ENCODE measurements at places on chromosomes 12 and 14. TPM values are rescaled to one million over a fixed set of nuclear protein-coding genes. Genes with fewer than 3 reads are reported as not detected.

GRCh38 chr12:94025756-94026155 is 122.6 kb upstream of the PLXNC1 start:
- H3K4me1 ChIP-seq = no peaks in the 10 kb centered on the region
- H3K27me3 ChIP-seq = no peaks in the 10 kb centered on the region
- H3K27ac ChIP-seq = no peak overlapping the region
- no peak for DNase-seq
- no peak overlapping the region for H3K4me3 ChIP-seq

- no peaks in the 10 kb centered on the region for H3K4me1 ChIP-seq
- H3K27me3 ChIP-seq = no peaks in the 10 kb centered on the region
- H3K4me3 ChIP-seq = no peak overlapping the region
- no peak for DNase-seq
- no peaks in the 10 kb centered on the region for H3K36me3 ChIP-seq
Measured at GRCh38 chr12:70840656-70841350, 79.7 kb downstream of the PTPRR start.

DNA sequence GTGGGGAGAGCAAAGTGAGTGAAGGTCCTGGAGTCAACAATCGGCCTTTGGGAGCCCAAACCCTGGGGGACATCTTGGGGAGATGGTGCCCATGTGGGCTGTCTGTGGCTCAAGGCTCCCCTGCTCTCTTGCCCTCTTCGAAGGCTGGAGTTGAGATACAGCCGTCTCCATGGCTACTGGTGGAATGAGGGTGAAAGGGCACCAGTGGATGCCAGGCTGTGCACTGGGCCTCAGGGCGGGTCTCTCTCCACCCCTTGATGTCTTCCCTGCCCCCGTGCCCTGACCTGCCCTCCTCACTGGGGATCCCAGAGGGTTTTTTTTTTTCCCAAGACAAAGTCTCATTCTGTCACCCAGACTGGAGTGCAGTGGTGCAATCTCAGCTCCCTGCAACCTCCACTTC is 2.0 kb upstream of the ANKRD9 start:
- no peak for DNase-seq
- no peaks in the 10 kb centered on the region for H3K36me3 ChIP-seq
- no peak overlapping the region for H3K4me3 ChIP-seq
- H3K4me1 ChIP-seq = peaks cover 6% of the 10 kb centered on the region

DNA sequence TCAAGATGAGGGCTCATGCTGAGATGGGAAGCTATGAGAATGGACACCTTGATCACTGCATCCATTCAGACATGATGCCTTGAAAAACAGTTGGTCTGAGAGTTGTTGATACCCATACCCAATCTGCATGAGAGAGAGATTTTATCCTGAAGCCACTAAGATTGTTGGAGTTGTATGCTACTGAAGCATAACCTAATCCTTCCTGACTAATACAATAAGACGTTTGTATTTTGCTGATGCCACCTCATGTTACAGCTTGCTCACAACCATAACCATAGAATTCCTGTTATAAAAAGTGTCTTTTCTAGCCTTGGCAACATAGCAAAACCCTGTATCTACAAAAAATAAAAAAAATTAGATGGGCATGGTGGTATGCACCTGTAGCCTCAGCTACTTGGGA is 12.7 kb upstream of the SERPINA1 start:
- no peaks in the 10 kb centered on the region for H3K27me3 ChIP-seq
- no peak overlapping the region for H3K27ac ChIP-seq
- no peaks in the 10 kb centered on the region for H3K4me1 ChIP-seq
- DNase-seq = no peak

Gene BDKRB2
- total RNA-seq = not detected
